Stimulated activated naive CD4-positive, alpha-beta T cell (primary cell): ENCODE measurements at places on chromosomes 12 and 14.

GRCh38 chr12:89706551-89706950, 2.1 kb downstream of the ATP2B1 start:
- DNase-seq: no peak

- no peak for DNase-seq
These were observed 41.2 kb downstream of the TMEM132D start for GRCh38 chr12:129862561-129863175.

DNA sequence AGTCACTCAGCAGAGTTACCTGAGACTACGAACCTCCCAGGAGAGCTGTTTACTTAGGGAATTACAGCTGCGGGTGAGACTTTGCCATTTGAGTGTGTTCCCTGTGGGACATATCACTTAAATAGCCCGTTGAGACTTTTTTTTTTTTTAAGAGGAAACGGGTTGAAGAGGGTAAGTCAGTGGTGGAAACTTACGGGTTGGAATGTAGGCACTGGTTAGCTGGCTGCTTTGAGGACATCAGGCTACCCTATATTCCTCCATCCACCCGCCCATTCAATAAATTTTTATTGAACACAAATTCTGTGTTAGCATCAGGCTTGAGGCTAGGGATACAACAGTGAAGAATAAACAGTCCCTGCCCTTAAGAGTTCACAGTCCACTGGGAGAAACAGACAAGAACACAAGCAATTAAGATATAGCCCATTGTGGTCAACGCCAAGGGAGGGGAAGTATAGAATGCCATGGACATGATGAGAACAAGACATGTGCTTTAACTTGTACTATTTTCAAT, 88.1 kb upstream of the CPSF6 start:
- no peak for DNase-seq

DNA sequence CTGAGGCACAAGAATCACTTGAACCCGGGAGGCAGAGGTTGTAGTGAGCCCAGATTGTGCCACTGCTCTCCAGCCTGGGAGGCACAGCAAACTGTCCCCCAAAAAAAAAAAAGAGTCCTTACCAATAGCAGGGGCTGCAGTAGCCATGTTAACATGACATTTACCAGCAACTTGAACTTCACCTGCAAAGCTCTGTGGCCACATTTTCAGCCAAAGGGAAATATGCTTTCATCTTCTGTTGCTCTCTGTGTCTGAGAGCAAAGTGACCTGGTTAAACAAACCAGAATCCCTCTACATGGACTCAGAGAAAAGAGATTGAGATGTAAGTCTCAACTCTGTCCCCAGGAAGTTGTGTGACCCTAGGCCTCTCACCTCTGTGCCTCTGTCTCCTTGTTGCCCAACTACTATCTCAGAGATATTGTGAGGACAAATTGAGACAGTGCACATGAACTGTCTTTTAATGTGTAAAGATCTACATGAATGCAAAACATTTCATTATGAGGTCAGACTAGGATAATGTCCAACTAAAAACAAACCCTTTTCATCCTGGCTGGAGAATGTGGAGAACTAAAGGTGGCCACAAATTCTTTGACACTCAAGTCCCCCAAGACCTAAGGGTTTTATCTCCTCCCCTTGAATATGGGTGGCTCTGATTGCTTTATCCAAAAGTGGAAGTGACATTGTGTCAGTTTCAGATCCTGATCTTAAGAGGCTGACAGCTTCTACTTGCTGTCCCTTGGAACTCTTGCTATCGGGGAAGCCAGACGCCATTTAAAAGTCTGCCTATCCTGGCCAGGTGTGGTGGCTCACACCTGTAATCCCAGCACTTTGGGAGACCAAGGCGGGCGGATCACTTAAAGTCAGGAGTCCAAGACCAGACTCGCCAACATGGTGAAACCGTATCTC, 24.7 kb upstream of the P2RX4 start:
- no peak for DNase-seq

- no peak for DNase-seq
These were observed 11.3 kb downstream of the VASH1 start for GRCh38 chr14:76772300-76773187.

DNA sequence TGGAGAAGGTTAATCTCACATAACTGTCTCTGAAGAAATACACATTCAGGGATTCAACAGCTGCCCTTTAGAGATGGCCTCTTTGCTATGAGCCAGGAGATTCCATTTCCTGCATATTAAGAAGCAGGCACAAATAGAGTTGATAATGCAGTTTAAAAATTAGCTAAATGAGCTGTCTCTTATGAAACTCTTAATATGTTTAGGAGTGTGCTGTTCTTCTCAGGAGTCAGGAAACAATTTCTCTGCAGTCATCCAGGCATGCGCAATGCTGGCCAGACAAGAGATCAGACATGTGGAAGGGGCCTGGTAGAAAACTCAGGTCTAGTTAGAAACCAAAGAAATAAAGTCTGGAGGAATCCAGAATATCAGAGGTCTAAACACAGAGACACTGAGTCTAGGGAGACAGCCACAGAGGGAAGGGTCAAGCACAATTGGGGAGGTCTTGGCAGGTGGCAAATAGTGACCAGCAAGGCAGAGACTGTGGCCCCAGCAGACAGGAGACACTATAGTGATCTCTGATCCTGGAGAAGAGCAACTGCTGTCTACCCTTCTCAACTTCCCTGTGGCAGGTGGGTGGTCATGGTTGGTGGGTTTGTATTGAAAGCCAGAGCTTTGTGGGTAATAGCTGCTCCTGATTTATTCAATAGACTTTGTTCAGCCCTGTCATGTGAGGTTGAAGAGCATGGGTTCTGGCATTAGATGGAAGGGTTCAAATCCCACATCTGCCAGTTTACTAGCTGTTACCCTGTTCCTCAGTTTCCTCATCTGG, 185.8 kb upstream of the RMST start:
- no peak for DNase-seq

DNA sequence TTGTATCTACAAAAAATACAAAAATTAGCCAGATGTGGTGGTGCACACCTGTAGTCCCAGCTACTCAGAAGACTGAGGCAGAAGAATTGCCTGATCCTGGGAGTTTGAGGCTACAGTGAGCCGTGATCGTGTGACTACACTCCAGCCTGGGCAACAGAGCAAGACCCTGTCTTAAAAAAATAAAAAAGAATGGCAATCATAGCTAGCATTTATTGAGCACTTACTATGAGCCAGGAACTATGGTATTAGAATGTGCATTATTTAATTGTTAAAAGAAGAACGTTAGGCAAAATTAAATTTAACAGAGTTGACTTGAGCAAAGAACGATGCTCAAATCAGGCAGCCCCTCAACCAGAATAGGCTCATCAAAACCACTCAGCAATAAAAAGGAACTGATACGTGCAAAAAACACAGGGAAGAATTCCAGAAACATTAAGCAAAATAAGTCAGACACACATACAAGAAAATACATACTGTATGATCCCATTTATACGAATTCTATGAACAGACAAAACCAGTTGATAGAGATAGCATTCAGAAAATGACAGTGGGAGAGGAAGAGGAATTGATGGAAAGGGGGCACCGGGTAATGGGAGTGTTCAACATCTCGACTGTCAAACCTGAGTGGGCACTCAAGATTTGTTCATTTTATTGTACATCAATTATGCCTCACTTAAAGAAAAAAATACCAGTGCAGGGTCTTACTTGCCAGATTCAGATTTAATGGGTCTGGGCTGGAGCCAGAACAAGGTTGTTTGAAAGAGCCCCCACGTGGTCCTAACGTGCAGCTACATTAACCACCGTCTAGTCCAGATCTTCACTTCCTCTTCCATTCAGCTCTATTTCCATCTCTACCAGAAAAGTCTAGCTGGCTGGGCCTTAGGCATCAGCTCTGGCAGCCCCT, 8.0 kb downstream of the SCNN1A start:
- no peak for DNase-seq

DNA sequence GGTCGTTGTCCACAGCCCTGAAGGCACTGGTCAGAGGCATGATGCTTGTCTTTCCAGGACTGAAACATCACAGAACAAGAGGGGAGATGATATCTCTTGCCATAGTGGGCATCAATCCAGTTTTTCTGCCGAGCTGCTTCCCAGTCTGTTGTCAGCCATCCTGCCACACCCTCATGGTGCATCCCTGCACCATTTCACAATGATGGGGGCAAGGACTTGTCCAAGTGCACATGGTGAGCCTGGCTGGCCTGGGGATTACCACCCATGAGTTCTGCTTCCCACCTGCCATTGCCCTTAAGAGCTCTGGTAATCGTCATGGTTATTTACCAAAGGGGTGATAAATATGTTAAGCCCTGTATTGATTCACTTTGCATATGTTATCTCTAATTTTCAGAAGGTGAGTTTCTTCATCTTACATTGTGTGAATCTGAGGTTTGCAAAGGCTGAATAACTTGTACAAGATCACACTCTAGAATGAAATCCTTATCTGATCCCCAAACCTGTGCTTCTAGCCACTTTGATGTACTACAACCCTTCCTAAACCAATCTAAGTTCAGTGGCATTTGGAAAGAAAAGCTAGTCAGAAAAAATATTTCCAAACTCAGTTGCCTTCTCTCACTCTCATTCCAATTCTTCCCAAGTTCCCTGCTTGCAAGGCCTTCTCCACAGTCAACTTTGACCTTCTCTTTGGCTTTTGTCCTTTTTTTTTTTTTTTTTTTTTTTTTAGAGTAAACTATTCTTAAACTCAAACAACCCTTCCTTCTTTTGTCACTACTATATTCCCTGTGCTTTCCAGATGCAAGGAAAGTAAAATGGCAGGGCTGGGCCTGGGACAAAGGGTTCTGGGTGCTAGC, 2.3 kb downstream of the AVIL start:
- DNase-seq: no peak

- DNase-seq: no peak
These were observed 8.9 kb downstream of the ISCA2 start for GRCh38 chr14:74502236-74503019.

DNA sequence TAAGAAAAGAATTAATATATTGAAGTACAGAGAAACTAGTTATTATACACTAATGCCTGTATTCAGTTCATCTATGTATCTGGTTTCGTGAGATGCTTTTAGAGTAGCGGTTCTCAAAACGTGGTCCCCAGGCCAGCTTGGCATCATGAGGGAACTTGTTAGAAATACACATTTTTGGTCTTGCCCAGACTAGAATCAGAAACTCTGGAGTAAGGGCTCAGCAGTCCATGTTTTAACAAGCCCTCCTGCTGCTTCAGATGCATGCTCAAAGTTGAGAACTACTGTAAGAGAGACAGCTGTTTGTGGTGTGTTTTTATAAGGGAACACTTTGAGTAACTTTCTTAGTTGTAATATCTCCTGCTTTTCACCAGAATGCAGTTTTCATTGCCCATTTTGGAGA, 18.1 kb downstream of the GPATCH2L start:
- no peak for DNase-seq

DNA sequence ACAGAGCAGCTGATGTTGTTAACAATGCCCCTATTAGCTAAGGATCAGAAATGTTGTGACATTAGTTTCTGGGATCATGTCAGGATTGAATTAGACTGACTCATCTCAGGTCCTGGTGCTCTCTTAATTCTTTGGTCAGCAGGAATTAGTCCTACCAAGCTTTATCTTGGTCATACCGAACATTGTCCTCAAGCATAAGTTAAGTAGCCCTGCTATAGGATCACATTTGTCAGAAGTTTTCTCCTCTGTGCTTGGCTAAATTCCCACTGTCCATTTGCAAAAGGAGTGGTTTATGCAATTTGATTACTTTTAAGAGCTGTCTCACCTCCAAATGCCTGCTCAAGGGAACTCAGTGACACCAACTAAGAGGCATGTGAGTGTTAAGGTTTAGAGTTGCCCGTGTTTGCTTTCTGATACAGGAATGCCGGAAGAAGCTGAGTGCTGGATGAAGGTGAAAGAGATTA, 48.4 kb upstream of the IFNG-AS1 start:
- no peak for DNase-seq

DNA sequence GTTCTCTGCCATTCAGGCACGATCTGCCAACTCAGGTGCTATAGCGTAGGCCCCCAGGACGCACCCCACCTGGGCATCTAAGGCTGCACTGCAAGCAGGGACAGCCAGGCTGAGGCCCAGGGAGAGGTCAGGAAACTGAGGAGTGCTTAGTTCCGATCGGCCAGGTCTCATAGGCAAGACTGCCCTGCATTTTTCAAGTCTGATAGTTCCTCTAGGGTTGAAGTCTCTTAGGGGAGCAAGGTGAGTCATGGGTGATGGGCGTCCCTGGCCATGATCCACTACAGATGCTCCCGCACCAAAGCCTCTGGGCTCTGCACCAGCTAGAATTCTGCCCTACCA, 13.2 kb downstream of the NOPCHAP1 start:
- no peak for DNase-seq

DNA sequence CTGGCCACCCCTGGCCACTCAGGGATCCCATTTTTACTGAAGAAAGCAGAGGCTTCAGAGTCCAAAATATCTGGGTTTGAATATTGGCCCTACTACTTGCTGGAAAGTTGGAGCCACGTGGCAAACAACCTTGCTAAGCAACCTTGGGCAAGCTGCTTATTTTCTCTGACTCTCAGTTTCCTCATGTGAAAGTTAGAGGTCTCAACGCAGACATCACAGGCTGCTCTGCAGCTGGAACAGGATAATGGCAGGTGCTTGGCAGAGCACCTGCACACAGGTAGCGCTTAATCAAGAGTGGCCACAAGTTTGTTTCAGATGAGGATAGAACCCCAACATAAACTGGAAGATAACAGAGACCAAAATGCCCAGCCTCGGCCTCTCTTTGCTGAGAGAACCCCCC, 28.1 kb upstream of the CCND2 start:
- no peak for DNase-seq

DNA sequence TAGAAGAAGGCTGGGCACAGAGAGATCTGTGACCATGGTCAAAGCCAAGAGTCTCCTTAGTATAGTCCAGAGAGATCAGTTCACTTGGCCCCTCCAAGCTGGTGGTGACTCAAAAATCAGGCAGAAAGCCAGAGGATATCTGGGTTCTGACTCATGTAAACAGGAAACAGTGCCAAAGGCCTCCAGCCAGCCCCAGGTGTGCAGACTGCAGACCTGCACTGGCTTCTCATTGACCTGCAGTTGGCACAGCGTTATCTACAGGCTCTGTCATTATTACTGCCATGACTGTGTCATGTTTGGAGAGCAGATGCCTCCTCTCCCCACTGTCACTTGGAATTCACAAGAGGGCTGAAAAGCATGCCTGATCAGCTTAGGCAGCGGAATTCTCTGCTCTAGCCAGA, 295.7 kb upstream of the PRKD1 start:
- no peak for DNase-seq
